ENCODE measurements at places on chromosomes 5 and 9.

GRCh38 chr5:93585767-93586385 lies 2.9 kb downstream of the NR2F1 start:
- H3K4me3 ChIP-seq, result peak overlapping the region; percentile 22
- peaks cover 77% of the 10 kb centered on the region for H3K27me3 ChIP-seq
- H3K36me3 ChIP-seq, result no peaks in the 10 kb centered on the region
- H3K27ac ChIP-seq, result no peak overlapping the region
- DNase-seq, result no peak

GRCh38 chr5:135720191-135720590 lies 114.3 kb upstream of the SLC25A48 start:
- H3K27ac ChIP-seq, result no peak overlapping the region
- peaks cover 34% of the 10 kb centered on the region for H3K4me1 ChIP-seq
- H3K27me3 ChIP-seq, result no peaks in the 10 kb centered on the region
- H3K4me3 ChIP-seq, result no peak overlapping the region

DNA sequence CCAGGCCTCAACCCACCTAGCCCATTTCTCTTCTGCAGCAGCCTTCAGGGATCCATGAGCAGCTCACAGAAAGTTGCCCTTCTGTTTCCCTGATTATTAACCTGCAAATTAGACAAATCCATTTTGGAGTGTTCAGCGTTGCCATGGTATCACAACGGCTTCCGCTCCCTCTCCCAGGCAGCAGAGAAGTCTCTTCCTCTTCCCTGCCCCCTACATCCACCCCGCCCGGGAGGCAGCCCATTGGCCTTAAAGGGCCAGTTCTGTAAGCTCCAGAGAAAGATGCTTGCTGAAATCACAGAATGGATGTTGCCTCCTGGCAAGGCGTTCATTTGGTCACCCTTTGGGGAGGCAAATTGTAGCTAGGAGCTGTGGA lies 47.7 kb upstream of the BOD1 start:
- no peak for DNase-seq
- no peaks in the 10 kb centered on the region for H3K36me3 ChIP-seq
- no peak overlapping the region for H3K4me3 ChIP-seq
- H3K27ac ChIP-seq, result no peak overlapping the region
- H3K4me1 ChIP-seq, result no peaks in the 10 kb centered on the region

DNA sequence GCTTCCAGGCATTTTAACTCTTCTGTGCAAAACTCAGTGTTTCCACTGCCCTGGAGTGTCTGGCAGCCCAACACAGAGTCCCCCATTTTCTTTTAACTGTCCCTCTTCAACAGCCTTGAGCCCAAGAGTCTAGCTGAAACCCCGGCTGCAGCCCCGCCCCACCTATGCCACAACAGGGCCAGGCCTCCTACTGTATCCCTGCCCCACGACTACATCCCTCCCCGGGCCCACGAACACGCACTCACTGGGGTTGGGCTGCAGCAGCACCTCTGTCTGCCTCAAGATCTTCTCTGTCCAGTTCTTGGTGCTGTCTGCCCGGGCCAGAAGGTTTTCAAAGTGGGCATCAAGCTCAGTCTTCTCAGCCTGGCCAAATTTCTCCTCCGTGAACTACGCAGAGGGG lies 6.1 kb downstream of the SH3GLB2 start:
- H3K27me3 ChIP-seq, result no peaks in the 10 kb centered on the region
- H3K4me1 ChIP-seq, result peaks cover 17% of the 10 kb centered on the region
- no peak overlapping the region for H3K27ac ChIP-seq
- peak; percentile 4 for DNase-seq
- H3K36me3 ChIP-seq, result no peaks in the 10 kb centered on the region

DNA sequence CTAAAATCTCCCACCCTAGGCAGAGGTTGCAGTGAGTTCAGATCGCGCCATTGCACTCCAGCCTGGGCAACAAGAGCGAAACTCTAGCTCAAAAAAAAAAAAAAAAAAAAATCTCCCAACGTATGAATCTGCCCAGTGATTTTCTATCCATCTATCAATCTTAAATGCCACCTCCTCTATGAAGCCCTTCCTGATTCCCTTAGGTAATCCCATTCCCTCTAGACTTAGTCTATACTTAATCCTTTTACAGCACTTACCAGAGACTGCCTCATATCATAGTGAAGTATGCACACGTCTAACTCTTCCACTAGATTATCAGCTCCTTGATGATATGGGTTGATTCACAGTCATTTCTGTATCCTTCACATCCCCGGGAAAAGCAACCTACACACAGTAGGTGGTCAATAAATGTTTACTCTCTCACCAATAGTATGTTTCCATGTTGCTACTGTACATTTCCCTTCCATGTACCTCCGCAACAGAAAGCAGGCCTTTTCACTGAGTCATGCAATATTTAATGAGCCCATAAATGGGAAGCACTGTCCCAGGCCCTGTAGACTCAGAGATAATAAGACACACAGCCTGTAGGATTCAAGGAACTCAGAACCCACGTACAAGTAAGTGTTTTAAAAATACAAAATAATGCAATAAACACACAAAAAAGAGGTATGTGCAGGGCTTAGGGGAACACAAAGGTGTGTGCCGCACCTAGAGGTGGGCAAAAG lies 1.2 kb downstream of the DROSHA start:
- peak overlapping the region; percentile 54 for H3K4me3 ChIP-seq
- H3K27ac ChIP-seq, result no peak overlapping the region
- DNase-seq, result no peak
- peaks cover 9% of the 10 kb centered on the region for H3K4me1 ChIP-seq

- H3K27me3 ChIP-seq, result no peaks in the 10 kb centered on the region
- H3K27ac ChIP-seq, result peak overlapping the region; percentile 84
- H3K36me3 ChIP-seq, result no peaks in the 10 kb centered on the region
- no peaks in the 10 kb centered on the region for H3K4me1 ChIP-seq
- peak; percentile 83 for DNase-seq
- no peak overlapping the region for H3K4me3 ChIP-seq
These were observed 10.2 kb upstream of the LCP2 start for GRCh38 chr5:170307575-170308465.

DNA sequence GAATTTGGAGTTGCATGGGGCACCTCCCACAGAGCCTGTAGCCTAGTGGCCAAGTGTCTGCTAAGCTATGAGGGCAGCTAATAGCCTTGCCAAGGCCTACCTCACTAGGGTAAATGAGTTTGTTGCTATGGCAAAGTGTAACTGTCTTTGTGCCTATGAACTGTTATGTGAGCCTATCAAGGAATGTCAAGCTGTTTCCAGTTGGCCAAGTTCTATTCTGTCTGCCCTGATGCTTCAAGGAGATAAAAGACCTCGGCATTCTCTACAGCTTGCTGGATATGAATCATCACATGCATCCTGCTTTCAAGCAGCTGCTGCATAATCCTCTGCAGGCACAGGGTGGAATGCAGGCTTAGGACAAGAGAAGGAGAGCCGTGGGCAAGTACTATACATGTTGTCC lies 69.8 kb upstream of the CCDC112 start:
- no peaks in the 10 kb centered on the region for H3K4me1 ChIP-seq
- no peaks in the 10 kb centered on the region for H3K27me3 ChIP-seq
- no peaks in the 10 kb centered on the region for H3K36me3 ChIP-seq

DNA sequence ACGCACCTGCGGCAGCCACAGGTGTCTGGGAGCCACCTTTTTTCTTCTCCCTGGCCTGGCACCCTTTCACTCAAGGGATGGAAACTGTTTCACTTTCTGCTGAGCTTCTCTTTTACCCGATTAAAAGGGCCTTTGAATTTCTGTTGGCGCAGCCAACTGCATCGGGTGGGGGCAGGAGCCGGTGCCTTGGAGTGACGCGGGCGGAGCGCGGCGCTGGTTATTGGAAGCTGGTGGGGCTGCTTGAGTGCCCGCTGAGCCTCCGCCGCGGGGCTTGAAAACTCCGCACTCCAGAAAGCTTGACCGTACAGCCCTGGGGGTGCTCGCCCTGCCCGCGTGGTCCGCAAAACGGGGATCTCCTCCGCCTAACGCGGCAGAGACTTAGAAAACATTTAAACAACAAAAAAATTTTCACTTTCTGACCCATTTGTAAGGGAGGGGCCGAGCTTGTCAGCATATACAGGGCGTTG lies 52.0 kb upstream of the TJP2 start:
- no peaks in the 10 kb centered on the region for H3K4me1 ChIP-seq
- H3K27me3 ChIP-seq, result no peaks in the 10 kb centered on the region
- H3K36me3 ChIP-seq, result no peaks in the 10 kb centered on the region
- peak overlapping the region; percentile 75 for H3K4me3 ChIP-seq
- DNase-seq, result peak; percentile 68

GRCh38 chr5:44389823-44390143 lies 563 bp upstream of the FGF10 start:
- peaks cover 65% of the 10 kb centered on the region for H3K27me3 ChIP-seq
- no peaks in the 10 kb centered on the region for H3K36me3 ChIP-seq
- peak overlapping the region; percentile 55 for H3K4me3 ChIP-seq
- DNase-seq, result no peak
- H3K27ac ChIP-seq, result no peak overlapping the region

- DNase-seq, result no peak
- H3K4me1 ChIP-seq, result peaks cover 1% of the 10 kb centered on the region
- H3K4me3 ChIP-seq, result no peak overlapping the region
- no peaks in the 10 kb centered on the region for H3K27me3 ChIP-seq
- no peaks in the 10 kb centered on the region for H3K36me3 ChIP-seq
These were observed 13.7 kb downstream of the NOTCH1 start for GRCh38 chr9:136531904-136532798.

GRCh38 chr9:121692606-121693387 lies 41.4 kb downstream of the DAB2IP start:
- H3K27ac ChIP-seq, result peak overlapping the region; percentile 79
- no peaks in the 10 kb centered on the region for H3K27me3 ChIP-seq
- H3K4me3 ChIP-seq, result no peak overlapping the region
- no peaks in the 10 kb centered on the region for H3K36me3 ChIP-seq
- H3K4me1 ChIP-seq, result peaks cover 18% of the 10 kb centered on the region

- no peak overlapping the region for H3K27ac ChIP-seq
- no peak for DNase-seq
- H3K27me3 ChIP-seq, result no peaks in the 10 kb centered on the region
- H3K4me1 ChIP-seq, result no peaks in the 10 kb centered on the region
These were observed 293.0 kb downstream of the ZNF608 start for GRCh38 chr5:124453221-124454051.

- no peak overlapping the region for H3K4me3 ChIP-seq
- H3K36me3 ChIP-seq, result no peaks in the 10 kb centered on the region
- H3K27ac ChIP-seq, result no peak overlapping the region
These were observed 611.8 kb downstream of the BNC2 start for GRCh38 chr9:16258708-16259107.

- no peaks in the 10 kb centered on the region for H3K27me3 ChIP-seq
- no peak overlapping the region for H3K27ac ChIP-seq
- H3K4me1 ChIP-seq, result peaks cover 7% of the 10 kb centered on the region
- no peak for DNase-seq
- H3K4me3 ChIP-seq, result no peak overlapping the region
- H3K36me3 ChIP-seq, result no peaks in the 10 kb centered on the region
These were observed 66.0 kb downstream of the GNAQ start for GRCh38 chr9:77965445-77966123.

- no peak overlapping the region for H3K4me3 ChIP-seq
- H3K27ac ChIP-seq, result no peak overlapping the region
- no peaks in the 10 kb centered on the region for H3K27me3 ChIP-seq
- DNase-seq, result no peak
- H3K36me3 ChIP-seq, result no peaks in the 10 kb centered on the region
- H3K4me1 ChIP-seq, result no peaks in the 10 kb centered on the region
These were observed 245.9 kb downstream of the SYK start for GRCh38 chr9:91047529-91047928.

GRCh38 chr5:137245438-137245837 lies 253.7 kb downstream of the SPOCK1 start:
- no peak for DNase-seq
- H3K4me1 ChIP-seq, result no peaks in the 10 kb centered on the region

- peaks cover 21% of the 10 kb centered on the region for H3K4me1 ChIP-seq
- H3K27ac ChIP-seq, result no peak overlapping the region
- DNase-seq, result no peak
- no peak overlapping the region for H3K4me3 ChIP-seq
These were observed 8.0 kb downstream of the SYNPO start for GRCh38 chr5:150648294-150649107.

DNA sequence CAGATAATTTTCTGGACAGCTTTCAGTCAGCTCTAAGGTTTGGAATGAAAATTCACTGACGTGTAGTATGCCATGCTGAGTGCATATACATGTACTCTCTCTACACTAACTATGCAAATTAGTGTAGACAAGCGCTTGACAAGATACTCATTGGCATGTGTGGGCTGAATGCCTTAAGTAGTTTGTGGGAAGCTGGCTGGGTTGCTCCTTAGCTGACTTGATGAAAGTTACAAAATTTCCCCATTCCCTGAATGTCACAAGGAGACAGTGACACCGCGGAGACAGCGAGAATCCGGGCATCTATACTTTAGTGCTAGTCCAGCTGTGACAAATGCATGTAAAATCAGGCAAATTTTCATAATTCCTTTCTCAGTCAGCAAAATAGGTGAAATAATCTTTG lies 51.6 kb upstream of the C5orf46 start:
- no peak overlapping the region for H3K4me3 ChIP-seq
- H3K4me1 ChIP-seq, result no peaks in the 10 kb centered on the region
- no peak for DNase-seq
- no peak overlapping the region for H3K27ac ChIP-seq
- no peaks in the 10 kb centered on the region for H3K36me3 ChIP-seq

DNA sequence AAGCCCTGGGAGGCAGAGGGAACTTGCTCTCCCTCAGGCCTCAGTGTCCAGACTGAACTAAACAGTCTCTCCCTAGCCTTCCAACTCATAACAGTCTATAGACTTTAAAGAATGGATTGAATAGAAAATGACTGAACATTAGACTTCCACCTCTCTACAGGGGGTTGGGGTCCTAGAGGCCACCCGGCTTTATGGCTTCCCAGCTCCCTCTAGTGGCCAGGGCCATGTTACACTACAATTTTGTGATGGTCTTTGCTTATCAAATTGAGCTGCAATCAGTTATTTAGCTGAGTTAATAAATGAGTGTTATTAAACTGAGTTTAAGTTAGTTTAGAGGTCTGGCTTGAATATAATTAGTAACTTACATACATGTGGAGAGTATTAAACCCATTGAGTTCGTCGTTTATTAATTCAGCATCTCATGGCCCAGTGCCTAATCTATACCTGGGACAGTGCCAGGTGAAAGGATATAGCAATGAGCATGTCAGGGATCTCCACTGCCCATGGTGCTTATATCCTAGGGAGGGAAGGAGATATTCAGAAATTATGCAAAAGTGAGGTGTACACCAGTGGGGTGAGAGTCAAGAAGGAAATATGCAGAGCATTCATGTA lies 105.2 kb downstream of the SH3TC2 start:
- H3K27me3 ChIP-seq, result peaks cover 5% of the 10 kb centered on the region
- H3K4me3 ChIP-seq, result no peak overlapping the region
- no peaks in the 10 kb centered on the region for H3K4me1 ChIP-seq
- DNase-seq, result peak; percentile 50
- H3K27ac ChIP-seq, result no peak overlapping the region

DNA sequence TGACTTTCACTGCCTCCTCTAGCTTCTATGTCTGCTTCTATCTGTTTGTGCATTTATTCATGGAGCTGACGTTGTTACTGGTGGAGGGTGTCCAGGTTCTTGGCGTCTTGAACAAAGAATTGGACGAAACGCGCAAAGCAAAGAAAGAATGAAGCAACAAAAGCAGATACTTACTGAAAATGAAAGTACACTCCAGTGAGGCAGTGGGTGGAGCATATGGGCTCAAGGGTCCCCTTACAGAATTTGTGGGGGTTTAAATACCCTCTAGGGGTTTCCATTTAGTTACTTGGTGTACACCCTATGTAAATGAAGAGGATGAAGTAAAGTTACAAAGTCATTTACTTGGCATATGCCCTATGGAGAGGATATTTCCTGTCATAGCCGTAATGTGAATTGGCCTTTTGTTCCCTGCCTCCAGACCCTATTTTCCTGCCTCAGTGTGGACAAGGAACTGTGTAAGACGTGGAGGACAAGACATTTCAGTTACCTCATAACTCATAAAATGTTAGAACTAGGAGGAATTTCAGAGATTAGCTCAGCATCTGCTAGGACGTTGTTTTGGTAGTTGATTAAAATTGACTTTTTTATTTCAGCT lies 3.1 kb downstream of the POLR3G start:
- no peak overlapping the region for H3K27ac ChIP-seq
- H3K27me3 ChIP-seq, result no peaks in the 10 kb centered on the region
- no peak for DNase-seq
- H3K4me1 ChIP-seq, result peaks cover 5% of the 10 kb centered on the region
- H3K4me3 ChIP-seq, result no peak overlapping the region
